ENCODE measurements at places on chromosomes 12 and 14.

GRCh38 chr12:57817261-57817989, 1.1 kb downstream of the AVIL start:
- DNase-seq: no peak

GRCh38 chr12:11762723-11763326, 113.4 kb downstream of the ETV6 start:
- peak; percentile 33 for DNase-seq

DNA sequence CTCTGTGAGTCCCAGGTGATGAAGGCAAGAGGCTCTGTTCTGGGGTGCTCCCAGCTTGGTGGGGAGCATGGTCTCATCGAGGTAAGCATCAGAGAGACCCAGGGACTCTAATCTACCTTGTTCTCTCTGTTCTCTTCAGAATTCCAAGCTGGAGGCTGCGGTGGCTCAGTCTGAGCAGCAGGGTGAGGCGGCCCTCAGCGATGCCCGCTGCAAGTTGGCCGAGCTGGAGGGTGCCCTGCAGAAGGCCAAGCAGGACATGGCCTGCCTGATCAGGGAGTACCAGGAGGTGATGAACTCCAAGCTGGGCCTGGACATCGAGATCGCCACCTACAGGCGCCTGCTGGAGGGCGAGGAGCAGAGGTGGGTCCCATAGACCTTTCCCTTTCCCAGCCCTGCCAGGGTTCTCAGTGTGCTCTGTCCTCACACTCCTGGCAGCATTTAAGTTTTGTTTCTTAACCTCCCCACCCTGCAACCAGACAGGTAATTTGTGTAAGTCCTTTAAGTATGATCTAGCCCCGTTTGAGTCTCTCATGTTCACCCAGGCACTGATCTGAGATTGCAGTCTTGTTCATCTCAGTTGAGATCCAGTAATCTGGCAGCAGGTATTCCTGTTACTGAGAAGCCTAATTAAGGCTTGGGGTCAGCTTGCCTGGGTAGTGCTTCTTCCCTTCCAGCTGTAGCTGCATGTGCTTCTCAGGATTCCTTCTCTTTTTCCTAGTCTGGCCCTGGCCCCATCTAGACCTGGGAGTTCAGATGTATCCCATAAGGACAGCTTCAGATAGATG, 14.8 kb upstream of the KRT81 start:
- DNase-seq: no peak

GRCh38 chr12:9925705-9926393, 6.3 kb downstream of the CLEC2A start:
- peak; percentile 65 for DNase-seq

GRCh38 chr12:81162391-81163136, 84.7 kb downstream of the ACSS3 start:
- DNase-seq: no peak

- no peak for DNase-seq
These were observed 54.9 kb downstream of the TRMT5 start for GRCh38 chr14:60926002-60926401.

DNA sequence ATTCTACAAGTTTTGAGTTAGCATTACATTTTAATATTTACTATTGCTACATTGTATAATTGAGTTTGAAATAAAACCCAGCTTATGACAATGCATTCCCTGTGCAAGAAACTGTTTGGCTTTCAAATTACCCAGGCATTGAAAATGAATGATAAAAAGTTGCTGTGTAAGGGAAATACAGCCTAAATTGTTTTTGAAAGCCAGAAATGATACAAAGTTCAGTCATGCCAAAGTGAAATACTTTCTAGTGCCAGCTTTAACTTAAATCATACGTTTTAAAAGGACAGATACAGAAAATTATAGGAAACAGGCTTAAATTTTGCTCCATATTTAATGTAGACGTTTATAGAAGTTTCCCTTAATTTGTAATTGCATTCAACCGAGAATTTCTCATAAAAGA, 2.8 kb downstream of the MGAT2 start:
- no peak for DNase-seq

GRCh38 chr12:113191227-113191626, 5.7 kb downstream of the RITA1 start:
- no peak for DNase-seq

DNA sequence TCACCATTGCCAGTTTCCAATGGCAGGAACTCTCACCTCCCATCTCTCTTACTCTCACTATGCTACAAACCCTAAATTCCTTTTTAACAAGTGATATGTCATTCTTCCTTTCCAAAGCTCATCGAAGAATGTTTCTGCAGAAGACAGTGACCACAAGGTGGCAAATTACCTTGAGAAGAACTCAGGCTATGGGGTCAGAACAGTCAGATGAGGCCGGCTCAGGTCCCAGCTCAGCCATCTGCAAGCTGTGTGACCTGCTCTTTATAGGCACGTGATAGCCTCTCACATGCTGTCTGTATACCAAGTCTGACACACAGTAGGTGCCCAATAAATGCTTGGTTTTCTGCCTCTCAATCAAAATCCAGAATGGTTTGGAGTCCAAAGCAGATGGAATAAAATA, 80.7 kb downstream of the FOXN3 start:
- DNase-seq: no peak

DNA sequence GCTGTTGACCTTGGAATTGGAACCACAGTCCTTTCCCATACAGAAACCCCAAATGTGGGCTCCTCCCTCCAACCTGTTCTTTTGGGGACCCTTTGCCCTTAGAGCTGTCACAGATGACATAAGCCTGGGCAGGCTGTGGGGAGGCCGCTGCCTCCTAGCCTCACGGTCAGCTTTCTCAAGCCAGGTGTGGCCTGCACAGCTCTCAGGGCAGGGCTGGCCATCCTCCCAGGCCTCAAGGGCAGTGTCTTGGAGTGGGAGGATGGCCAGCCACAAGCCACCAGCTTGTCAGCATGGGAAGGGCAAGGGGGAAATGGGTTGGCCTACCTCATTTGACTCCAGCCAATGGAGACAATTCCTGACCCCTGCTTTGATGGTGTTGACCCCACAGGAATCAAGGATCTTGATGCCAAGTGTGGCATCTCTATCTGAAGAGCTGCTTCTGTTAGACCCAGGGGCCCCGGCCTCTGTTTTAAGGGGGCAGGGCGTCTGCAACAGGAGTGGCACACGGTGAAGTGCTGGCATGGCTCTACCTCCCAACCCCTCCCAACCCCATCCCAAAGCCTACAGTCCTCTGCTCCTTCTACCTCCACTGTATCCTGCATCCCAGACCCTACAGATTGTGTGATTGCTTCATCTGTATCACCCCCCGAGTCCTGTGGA, 11.5 kb downstream of the CBLN3 start:
- no peak for DNase-seq

- DNase-seq: no peak
These were observed 16.6 kb downstream of the MAP3K12 start for GRCh38 chr12:53482626-53483168.

DNA sequence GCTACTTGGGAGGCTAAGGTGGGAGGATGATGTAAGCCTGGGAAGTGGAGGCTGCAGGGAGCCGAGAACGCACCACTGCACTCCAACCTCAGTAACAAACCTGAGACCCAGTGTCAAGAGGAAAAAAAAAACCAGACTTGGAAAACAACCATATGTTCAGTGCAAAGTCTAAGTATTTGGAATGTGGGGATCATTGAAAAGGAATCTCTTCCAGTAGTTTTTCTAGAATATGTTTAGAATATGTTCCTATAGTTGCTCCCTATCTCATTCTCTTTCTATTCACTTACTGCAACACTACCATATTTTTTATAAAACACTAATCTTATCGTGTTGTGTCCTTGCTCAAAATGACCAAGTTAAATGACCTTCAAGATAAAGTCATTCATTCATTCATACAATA, 423.5 kb upstream of the SOX5 start:
- peak; percentile 15 for DNase-seq

GRCh38 chr14:42624980-42625761, 1018.5 kb downstream of the LRFN5 start:
- DNase-seq: no peak

DNA sequence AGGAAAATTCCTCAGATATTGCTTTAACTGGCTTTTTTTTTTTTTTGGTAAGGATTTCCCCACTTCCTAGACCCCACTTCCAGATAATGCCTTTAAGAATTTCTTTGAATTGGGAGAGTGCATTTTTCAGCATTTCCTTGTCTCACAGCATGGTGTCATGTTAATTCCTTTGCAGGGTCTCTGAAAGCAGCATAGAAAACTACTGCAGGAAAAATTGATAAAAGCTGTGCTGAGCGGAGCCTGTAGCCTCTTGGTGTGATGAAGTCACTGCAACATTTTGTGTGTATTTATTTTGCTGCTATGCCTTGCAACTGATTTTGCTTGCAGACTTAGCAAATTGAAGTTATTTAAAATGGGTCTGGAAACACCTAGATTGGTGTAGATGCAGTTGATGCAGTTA, 2.7 kb downstream of the ANO4 start:
- no peak for DNase-seq

- DNase-seq: peak; percentile 91
These were observed 93.5 kb downstream of the LRRC74A start for GRCh38 chr14:76919431-76920330.

DNA sequence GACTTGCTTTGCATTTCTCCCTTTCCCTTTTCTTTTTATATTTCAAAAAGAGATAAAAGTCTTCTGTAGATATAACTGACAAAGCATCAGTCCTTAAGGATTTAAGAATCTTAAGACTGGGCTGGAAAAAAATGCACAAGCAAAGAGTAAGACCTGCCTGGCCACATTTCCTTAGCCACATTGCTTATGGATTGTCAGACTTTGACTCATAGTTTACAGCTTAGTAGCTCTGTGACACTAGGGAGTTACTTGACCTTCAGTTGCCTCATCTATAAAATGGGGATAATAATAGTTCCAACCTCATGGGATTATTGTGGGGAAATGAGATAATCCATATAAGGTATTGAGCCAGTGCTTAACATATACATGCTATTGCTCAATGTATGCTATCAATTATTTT, 66.4 kb upstream of the STK38L start:
- DNase-seq: peak; percentile 94

DNA sequence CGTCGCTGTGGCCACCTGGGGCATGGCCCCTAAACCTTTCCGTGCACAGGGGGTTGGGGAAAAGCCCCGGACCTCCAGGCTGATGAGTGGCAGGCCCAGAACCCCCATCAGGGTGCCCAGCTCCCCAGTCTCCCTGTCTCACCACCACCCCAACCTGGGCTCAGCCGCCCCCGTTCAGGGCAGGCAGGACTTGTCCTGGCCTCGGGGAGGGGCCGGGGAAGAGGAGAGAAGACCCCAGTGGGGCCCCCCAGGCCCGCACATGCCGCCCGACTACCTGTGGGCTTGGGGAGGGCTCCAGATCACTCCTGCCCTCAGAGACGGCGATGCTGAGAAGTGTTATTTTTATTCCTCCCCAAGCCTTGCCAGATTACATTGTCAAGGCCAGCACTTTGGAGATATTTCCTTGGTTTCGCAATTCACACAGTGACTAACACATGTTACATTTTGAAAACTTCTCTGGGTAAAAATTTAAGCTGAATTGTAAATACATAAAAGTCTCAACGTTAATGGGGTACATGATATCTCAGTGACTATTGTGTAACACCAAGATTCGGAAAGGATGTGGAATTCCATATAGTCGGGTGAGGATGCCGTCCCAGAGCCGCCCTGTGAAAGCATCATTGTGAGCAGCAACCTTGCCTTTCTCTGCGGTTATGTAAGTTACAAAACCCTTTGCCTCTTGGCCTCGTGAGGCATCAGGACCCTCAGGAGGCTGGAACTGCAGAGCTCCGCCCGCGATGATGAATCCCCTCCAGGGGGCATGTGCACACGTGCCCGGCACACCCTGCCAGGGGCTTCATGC, 85.6 kb upstream of the DIO3 start:
- peak; percentile 94 for DNase-seq

DNA sequence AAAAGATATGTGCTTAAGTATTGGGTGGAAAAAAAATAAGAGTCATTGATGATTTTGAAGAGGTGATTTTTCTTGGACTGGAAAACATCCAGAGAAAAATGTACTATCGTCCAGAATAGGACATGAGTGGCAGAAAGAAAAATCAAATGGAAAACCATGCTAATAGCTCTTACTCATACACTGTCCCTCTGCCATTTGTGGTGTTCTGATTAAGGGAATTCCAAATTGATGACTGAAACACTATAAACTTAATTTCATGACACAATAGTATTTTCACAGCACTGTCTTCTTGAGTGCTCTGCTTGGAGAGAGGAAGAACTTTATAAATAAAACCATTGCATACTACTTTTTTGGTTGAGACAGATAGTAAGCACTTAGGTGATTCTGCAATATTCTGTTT, 72.4 kb downstream of the USP15 start:
- DNase-seq: peak; percentile 85

- DNase-seq: no peak
These were observed 4.3 kb downstream of the LRRC74A start for GRCh38 chr14:76830556-76830955.

DNA sequence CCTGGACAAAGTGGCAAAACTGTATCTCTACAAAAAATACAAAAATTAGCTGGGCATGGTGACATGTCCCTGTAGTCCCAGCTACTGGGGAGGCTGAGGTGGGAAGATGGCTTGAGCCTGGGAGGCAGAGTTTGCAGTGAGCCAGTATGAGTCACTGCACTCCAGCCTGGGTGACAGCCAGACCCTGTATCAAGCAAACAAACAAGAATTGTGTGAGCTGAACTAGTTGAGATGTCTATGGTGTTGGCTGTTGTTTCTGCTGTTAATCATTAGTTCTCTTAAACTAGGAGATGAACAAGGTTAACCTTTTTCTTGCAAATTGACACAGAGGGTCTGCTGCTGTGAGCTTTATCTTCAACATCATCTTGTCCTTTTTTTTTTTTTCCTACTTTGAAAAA, 23.6 kb downstream of the RASSF3 start:
- peak; percentile 75 for DNase-seq

GRCh38 chr14:82075566-82075965, 541.9 kb upstream of the SEL1L start:
- DNase-seq: no peak

GRCh38 chr12:83432176-83432719, 745.5 kb downstream of the TMTC2 start:
- DNase-seq: no peak

- DNase-seq: no peak
These were observed 390.1 kb downstream of the DPF3 start for GRCh38 chr14:72503696-72504368.

GRCh38 chr14:79601579-79601978, 609.7 kb downstream of the DIO2 start:
- no peak for DNase-seq

DNA sequence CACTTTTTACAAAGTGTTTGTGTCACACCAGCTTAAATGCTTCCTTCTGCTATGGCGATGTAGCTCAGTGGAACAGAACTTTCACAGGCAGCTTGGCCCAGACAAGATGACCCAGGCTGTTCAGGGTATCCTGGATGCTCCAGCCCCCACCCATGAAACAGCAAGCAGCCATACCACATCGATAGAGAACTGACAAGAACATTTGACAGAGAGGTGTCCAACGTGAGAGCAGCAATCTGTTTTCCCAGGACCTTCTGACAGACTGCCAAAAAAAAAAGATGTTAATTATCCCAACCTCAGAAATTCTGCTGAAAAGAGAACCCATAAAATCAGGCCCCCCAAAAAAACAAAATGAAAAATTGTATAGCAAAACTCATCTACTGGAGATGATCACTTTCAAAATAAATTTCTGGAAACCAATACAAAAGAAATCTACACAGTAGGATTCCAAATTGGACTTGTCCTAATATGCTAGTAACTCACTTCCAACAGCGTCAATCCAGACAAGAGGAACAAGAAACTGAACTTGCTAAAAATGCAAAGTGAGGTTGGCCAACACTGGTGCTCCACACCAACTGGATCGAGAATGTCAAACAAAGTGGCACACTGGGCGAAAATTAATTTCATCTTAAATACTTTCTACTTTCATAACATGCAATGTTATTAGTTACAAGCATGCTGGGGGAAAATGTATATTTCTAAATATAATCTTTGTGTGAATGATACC, 118.8 kb downstream of the DPF3 start:
- no peak for DNase-seq

GRCh38 chr12:53205747-53206419, 1.2 kb downstream of the ITGB7 start:
- peak; percentile 89 for DNase-seq

Measured in fibroblast of lung (primary cell).